ENCODE measurements at places on chromosomes 4 and X.

- DNase-seq: no peak
Measured at GRCh38 chr4:145988628-145989027, 50.0 kb upstream of the ZNF827 start.

DNA sequence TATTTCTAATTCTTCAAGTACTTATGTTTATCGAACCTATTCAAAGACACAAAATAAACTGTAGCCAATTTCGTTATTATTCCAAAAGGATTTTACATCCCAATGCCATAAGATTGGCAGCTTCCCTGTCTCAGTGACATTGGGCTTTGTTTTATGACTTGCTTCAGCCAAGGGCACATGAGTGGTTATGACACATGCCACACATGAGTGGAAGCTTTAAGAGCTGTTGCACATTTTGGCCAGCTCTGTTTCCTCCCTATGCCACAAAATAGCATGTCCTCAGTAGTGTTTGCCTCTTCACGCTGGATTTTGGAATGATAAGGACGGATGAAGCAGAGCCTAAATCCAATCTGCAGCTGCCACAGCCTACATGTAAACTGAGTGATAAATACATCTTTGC lies 21.9 kb downstream of the SEC24D start:
- no peak for DNase-seq

DNA sequence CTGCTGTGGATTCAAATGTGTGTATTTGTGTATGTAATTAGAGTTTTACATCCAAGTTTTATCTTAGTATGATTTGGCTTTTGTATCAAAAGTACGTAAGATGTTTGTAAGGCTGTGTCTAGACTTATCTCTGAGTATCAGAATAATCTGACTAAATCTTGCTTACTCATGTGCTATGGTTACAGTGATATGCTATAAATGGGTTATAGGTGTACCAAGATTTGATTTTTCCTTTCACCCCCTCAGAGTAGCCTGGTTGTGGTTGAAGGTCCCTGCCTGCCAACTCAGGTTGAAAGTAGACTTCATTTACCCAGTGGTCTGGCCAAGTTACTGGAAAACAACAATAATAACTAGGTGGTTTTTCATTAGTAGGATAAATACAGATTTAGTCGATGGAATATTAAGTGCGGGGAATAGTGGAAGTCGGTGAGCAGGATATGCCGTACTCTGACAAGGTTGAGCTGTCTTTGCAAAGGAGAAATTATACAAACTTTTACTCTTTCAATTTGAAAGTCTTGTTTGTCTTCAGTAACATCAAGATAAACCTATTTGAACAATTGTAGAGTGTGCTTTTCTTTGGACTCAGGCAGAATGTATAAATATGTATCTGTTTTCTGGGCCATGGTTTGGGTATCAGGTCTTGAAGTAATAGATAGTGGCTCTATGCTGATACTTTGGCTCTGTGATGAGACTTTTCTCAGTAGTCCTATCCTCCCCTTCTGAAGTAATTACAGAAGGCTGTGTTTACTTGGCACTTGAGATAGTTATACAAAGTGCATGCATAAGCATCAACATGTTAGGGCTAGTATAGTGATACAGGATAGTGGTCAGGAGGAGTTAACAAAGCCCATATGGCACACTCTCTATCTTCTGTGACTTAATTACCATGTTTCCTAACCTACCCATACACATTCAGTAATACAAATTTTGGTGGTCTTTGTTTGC lies 23.7 kb downstream of the BMP2K start:
- no peak for DNase-seq

DNA sequence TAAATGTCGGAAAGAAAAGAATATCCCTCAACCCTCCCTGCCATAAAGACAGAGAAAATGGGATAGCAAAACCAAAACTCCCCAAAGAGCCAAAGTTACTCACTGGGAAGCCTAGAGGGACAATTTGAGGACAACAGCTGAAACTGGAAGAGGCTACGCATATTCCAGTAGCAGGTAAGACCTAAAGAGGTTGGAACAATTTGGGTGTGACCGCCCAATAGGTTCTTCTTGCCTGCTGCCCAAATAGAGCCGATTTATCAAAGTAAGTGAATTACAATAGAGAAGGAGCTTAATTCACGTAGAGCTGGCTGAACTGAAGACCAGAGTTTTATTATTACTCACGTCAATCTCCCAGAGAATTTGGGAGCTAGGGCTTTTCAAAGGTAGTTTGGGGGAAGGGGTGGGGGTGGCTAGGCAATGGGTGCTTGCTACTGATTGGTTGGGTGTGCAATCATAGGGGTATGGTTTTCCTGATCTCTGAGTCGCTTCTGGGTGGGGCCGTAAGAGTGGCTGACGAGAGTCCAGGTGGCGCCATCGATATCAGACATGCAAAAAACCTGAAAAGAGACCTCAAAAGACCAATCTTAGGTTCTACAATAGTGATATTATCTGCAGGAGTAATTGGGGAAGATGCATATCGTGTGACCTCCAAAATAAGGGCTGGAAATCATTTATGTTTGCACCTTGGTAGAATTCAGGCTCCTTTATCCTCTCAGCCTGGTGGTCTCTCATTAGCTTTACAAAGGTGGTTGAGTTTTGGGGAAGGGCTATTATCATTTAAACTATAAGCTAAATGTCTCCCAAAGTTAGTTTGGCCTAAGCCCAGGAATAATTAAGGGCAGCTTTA lies 39.0 kb upstream of the SLC7A3 start:
- DNase-seq: no peak

DNA sequence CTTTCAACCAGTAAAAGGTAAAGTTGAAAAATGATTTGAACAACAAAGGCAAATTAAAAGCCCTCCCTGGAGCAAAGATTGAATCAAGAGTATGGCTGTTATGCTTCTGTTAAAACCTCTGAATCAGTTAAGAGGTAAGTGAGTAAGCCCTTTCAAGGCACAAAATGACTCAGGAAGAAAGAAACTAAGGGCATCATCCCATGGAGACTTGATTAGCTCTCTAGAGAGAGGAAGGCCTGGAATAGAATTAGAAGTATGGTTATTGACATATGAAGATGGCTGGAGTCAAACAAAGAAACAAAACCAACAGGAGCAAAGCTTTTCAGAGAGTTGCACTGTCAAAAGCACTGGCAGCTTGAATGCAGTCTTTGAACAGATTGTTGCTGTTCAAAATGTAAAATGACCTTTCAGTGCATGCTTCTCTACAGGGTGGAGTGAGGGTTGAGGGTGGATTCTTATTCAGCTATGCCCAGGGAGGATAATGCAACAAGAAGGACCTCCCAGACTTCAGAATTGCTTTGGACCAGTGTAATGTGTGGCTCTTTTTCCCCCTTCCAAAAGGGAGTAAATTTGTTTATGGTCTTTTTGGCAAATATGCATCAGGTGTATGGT lies 365.5 kb downstream of the GBA3 start:
- DNase-seq: no peak

DNA sequence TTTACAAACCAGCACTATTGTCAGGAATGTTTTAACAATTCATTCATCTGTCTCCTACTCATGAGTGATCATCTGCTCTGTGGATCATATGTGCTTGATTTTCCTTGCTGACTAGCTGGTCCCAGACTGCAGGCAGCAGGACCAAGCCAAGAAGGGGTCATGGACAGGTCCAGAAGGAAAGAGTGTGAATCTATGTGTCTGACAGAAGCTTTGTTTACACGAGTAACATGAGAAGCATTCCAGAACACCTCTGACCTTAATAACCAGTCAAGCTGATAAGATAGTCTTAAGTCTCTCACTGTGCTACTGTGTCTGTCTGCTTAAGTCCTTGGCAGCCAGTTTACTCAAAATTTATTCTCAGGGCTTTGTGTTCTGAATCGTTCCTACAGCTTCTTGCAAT lies 39.0 kb downstream of the GUCY1A1 start:
- DNase-seq: no peak

- DNase-seq: no peak
Measured at GRCh38 chr4:139245590-139245989, 34.4 kb downstream of the MGARP start.

- no peak for DNase-seq
Measured at GRCh38 chr4:188930822-188931221, 791.6 kb downstream of the TRIML1 start.

- DNase-seq: no peak
Measured at GRCh38 chr4:183773790-183774189, 114.7 kb downstream of the TRAPPC11 start.

- no peak for DNase-seq
Measured at GRCh38 chr4:102439236-102439614, 61.9 kb upstream of the NFKB1 start.

GRCh38 chrX:40508560-40508959 lies 72.2 kb upstream of the ATP6AP2 start:
- DNase-seq: no peak

DNA sequence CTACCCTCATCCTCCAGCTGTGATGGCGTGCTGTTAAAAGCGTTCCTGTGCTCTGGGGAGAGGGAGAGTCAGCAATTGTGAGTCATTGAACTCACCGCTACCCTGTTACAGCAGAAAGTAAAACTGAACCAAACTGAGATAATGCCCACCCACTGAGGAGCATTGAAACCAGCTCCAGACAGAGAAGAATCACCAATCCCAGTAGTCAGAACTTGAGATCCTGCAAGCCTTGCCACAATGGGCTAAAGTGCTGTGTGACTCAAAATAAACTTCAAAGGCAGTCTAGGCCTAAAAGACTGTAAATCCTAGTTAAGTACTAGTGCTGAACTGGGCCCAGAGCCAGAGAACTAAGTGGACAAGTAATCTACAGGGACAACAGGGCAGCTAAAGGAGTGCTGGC lies 1394.2 kb upstream of the DIAPH2 start:
- no peak for DNase-seq

- DNase-seq: no peak
Measured at GRCh38 chr4:157076578-157076947, 613 bp downstream of the GLRB start.

DNA sequence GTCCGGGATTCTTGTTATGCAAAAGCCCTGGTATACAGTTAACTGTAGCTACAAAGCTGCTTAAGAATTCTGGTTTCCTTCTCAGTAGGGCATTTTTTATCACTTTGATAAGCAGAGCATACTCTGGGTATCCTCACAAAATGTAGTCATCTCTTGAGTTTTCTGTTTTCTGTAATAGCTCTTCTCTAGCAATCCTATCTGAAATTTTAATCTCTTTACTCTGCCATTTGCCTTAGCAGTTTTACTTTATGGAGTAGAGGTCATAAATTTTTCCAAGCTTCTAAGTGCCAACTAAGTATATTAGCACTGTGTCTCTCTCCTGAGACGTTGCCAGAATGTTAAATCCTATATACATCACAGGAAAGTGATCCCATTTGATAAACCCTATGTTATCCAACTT lies 28.0 kb upstream of the BANK1 start:
- no peak for DNase-seq

DNA sequence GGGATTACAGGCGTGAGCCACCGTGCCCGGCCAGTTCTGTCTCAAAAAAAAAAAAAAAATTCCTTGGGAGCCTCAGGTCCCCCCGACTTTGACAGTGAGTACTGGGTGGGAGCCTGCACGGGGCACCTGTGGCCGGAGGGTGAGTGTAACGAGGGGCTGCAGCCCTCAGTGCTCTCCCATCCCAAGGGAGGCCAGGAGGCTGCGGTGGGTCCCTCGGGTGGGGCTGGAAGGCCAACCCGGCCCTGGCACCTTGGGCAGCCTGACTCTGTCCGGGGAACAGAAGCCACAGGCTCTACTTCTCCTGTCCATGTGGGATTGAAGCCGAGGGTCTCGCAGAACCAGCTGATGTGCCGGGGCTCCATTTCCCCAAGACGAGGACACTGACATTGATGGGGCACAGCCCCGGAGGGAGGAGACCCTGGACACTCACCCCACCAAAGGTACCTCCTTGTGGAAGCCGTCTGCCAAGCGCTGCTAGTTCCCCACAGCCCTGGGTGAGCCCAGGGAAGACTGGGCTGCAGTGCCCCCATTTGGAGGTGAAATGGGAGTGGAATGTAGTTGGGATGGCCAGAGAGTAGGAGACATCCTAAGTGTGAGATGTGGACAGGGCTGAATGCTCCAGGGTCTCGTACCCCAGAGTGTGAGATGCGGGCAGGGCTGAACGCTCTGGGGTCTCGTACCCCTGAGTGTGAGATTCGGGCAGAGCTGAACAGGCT lies 2.3 kb upstream of the SLC26A1 start:
- DNase-seq: no peak

DNA sequence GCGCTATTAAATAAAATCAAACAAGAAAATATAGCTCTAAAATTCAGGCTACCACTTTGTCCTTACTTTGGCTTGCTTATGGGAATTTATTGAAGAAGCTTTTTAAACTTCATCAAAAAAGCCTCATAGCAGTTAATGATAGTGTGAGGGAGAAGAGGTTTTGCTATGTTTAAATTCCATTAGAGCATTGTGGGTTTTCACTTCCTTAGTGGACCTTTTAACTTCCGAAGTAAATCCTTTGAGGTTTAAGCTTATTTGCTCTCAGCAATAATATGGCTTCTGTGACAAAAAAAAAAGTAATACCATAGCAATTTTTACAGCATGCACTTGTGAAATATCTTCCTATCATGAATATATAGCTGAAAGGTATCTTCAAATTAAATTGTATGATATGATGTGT lies 120.2 kb upstream of the NDST4 start:
- no peak for DNase-seq

DNA sequence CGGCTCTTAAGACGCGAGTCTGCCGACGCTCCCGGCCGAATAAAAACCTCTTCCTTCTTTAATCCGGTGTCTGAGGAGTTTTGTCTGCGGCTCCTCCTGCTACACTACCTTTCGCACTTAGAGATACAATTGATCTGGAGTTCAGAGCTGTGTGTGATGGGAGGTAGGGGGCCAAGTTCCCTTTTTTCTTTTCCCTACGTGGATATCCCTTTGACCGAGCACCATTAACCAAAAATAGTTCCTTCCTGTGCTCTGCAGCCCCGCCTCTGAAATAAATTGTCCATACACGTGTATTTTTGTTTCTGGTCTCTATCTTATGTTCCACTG lies 555 bp upstream of the PGM2 start:
- DNase-seq: no peak

DNA sequence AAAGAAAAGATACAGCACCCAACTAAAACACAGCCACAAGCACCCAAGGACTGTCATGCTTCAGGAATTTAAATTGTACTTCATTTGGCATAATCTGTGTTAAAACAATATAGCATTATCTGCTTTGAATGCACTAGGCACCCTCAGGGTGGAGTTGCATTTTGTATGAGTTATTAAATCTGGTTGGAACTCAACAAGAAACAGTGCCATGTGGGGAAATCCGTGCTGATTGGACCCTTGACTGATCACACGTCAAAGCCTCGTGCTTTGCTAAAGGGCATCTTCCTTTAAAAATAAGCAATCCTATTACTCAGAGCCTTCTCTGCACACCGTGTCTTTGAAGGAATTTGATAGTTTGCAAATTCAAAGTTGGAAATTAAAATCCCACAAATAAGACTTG lies 35.4 kb downstream of the IGFBP7 start:
- no peak for DNase-seq

DNA sequence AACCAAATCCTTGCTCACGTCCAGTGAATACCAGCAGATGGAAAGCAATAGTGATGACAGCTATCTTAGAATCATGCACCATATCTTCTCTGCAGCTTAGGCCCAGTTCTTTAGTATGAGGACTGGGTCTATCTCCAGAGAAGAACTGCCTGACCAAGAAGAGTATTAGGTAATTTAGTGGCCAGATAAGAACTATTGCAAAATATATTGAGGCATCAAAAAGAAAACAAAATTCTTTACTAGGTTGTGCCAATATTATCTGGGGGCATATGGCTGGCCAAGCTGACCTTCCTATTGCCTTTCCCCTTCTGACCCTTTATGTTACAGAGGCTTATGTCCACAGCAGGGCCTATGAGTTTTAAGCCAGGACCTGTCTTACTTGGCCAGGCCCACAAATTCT lies 91.2 kb downstream of the RLIM start:
- DNase-seq: no peak
